ENCODE measurements at places on chromosomes 11 and 22. TPM values are rescaled to one million over a fixed set of nuclear protein-coding genes. Genes with fewer than 3 reads are reported as not detected.

The SLC22A6 gene
- not detected for total RNA-seq

The MEI1 gene
- 60.9 TPM for total RNA-seq

The TAGLN gene
- 8.7 TPM for total RNA-seq

The FADD gene
- total RNA-seq = 8.6 TPM

The OR56A4 gene
- total RNA-seq = 0.10 TPM

The OR8H2 gene
- not detected for total RNA-seq

The MAJIN gene
- total RNA-seq = not detected

The SCARF2 gene
- total RNA-seq = 3.6 TPM

The POU2F3 gene
- total RNA-seq = not detected

The CRELD2 gene
- 36.7 TPM for total RNA-seq

DNA sequence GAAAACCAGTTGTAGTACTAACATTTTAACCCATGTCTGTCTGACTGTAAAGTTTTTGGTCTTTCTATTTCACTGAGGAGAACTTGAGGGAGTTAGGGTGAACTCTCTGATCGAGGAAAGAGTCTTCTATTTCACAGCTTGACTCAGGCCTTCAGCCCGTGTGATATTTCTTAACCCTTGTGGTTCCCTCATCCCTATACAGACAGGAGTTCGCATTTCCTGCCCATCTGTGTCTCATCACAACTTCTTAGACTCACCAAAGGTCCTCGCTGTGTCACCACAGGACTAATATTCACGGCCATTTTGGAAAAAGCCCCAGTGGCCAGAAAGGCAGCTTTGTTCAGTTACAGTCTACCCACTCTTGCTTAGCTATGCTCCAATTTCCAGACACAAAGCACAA is 172.8 kb downstream of the FAM181B start:
- H3K4me3 ChIP-seq = no peak overlapping the region
- no peak overlapping the region for H3K27ac ChIP-seq
- H3K27me3 ChIP-seq = no peaks in the 10 kb centered on the region
- no peaks in the 10 kb centered on the region for H3K4me1 ChIP-seq

DNA sequence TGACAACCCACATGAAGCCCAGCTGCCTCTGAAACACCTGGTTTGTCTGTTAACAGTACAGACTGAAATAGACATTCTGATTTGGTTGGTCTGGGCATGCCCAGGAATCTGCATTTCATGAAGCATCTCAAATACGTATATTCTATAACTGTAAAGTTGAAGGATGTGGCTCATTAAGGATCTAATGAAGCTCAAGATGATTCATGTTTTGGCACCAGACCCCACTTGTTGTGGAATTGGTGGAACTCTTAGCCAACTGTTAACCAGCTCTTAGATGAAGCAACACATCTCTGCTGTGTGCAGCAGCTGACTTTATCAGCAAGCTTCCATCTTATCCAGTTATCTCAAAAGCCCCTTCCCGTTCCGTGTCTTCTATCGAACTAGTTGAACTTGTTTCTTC is 232.2 kb downstream of the INSC start:
- peaks cover 12% of the 10 kb centered on the region for H3K27me3 ChIP-seq
- H3K4me3 ChIP-seq = no peak overlapping the region
- no peaks in the 10 kb centered on the region for H3K4me1 ChIP-seq
- H3K36me3 ChIP-seq = no peaks in the 10 kb centered on the region

DNA sequence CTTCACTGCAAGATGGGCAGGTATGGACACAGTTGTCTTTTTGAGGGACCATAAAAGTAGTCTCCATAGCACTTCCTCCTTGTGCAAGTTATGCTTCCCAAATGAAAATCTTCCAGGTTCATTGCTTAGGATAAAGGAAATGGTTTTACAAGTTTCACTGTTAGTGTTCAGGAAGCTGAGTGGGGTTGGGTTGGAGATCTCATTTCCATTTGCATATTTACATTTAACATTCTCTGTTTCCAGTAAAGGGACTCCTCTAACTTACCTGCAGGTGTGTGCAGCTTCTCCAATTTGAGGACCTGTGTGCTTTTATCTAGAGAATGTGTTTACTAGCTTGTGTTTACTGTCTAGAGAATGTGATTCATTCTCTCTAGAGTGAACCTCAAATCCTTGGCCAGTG is 141.3 kb upstream of the POU2AF2 start:
- H3K4me3 ChIP-seq = no peak overlapping the region
- H3K4me1 ChIP-seq = no peaks in the 10 kb centered on the region
- DNase-seq = no peak
- peaks cover 38% of the 10 kb centered on the region for H3K27me3 ChIP-seq
- no peak overlapping the region for H3K27ac ChIP-seq
- H3K36me3 ChIP-seq = no peaks in the 10 kb centered on the region

- H3K27me3 ChIP-seq = peaks cover 24% of the 10 kb centered on the region
- peaks cover 9% of the 10 kb centered on the region for H3K36me3 ChIP-seq
- no peak overlapping the region for H3K4me3 ChIP-seq
- H3K27ac ChIP-seq = no peak overlapping the region
- DNase-seq = no peak
- peaks cover 24% of the 10 kb centered on the region for H3K4me1 ChIP-seq
Measured at GRCh38 chr22:40042312-40042711, 47.6 kb downstream of the FAM83F start.

DNA sequence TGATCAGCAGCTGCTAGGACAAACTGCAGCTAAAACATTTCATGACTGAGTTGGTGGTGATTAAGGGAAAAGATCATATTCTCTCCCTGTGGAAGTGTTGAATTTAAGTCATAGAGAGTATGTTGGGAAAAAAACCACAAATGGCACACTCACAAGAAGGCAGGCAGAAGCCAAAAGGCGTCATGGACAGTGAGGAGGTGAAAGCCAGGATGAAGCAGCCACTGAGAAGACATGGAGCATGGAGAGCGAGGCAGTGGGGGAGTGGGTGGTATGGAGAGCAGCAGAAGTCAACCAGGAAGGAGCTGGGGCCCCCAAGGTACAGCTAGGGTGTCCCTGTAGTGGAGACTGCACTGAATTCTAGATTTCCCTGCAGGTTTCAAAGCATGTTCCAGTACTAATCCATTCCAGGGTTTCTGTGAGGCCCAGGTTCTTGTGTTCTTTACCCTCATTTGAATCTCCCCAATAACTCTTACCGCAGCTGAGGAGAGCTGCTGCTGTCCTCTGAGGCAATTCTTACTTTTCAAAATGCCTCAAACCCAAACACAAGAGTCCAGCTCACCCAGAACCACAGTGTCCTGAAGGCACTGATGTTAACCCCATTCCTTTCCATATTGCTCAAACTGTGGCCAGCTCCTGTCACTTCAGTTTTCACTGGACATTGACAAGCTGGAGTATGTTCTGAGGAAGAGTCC is 191.8 kb upstream of the E2F8 start:
- H3K36me3 ChIP-seq = no peaks in the 10 kb centered on the region
- no peak overlapping the region for H3K4me3 ChIP-seq
- peaks cover 63% of the 10 kb centered on the region for H3K27me3 ChIP-seq
- no peaks in the 10 kb centered on the region for H3K4me1 ChIP-seq

DNA sequence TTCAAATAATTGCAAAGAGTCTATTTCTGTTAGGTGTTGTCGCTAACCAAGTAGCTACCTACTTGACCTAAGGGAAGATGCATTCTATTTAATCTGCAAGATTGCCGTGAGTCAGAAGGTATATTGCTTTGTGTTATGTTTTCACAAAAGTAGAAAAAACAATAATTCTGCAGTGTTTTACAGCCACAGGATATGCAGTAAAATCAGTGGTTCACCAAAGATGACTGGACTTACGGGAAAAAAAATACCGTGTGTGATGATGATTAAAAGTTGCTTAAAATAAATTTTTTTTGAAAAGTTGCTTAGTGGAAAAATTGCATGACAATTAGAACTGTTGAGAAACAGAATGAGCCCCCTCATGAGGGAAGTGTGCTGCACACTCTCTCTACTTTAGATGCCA is 209.1 kb downstream of the DDX10 start:
- H3K4me1 ChIP-seq = no peaks in the 10 kb centered on the region
- no peak overlapping the region for H3K4me3 ChIP-seq
- DNase-seq = no peak
- H3K27ac ChIP-seq = no peak overlapping the region

GRCh38 chr11:127369356-127369755 is 368.8 kb upstream of the KIRREL3 start:
- H3K27ac ChIP-seq = no peak overlapping the region
- H3K4me1 ChIP-seq = no peaks in the 10 kb centered on the region
- DNase-seq = no peak

- H3K36me3 ChIP-seq = peaks cover 10% of the 10 kb centered on the region
- H3K4me3 ChIP-seq = peak overlapping the region; percentile 33
- DNase-seq = no peak
Measured at GRCh38 chr22:50447576-50448551, 27.0 kb downstream of the SBF1 start.

DNA sequence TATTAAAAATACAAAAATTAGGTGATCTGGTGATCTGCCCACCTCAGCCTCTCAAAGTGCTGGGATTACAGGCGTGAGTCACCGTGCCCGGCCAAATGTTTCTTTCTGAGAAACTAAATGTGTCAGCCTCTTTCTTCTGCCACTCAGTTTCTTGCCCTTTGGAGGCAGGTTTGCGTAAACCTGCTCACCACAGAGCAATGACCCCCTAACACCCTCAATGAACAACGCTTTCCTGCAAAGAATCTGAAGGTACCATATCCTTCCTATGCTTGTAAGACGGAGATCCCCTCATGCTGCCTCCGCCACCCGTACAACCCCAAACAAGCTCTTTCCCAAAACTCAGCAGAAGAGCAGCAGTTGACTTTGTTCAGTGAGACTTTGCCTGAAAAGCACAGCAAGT is 38.7 kb upstream of the TTLL12 start:
- no peak for DNase-seq
- peaks cover 5% of the 10 kb centered on the region for H3K27me3 ChIP-seq
- no peaks in the 10 kb centered on the region for H3K4me1 ChIP-seq

DNA sequence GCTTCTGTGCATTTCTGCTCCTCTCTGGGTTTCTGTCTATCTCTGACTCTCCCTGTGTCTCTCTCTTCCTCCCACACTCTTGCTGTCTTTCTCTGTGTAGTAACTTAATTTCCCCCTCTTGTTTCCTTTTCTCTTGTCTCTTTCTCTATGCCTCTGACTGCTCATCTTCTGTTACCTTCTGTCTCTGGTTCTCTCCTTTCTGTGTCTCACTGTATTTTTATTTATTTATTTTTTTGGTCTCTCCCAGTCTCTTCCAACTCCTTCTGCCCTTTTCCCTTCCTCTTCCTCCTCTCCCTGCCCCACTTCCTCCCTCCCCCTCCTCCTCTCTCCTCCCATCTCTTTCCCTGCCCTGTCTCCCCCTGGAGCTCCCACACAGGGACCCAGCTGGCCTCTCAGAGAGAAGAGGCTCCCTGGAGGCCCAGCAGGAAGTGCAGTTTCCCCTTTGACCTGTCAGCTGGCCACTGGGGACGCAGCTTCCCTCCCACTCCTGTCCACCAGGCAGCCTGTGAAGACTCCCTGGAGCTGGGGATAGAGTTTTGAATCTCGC is 38.3 kb upstream of the MYH9 start:
- DNase-seq = no peak
- H3K27ac ChIP-seq = no peak overlapping the region
- no peaks in the 10 kb centered on the region for H3K27me3 ChIP-seq

DNA sequence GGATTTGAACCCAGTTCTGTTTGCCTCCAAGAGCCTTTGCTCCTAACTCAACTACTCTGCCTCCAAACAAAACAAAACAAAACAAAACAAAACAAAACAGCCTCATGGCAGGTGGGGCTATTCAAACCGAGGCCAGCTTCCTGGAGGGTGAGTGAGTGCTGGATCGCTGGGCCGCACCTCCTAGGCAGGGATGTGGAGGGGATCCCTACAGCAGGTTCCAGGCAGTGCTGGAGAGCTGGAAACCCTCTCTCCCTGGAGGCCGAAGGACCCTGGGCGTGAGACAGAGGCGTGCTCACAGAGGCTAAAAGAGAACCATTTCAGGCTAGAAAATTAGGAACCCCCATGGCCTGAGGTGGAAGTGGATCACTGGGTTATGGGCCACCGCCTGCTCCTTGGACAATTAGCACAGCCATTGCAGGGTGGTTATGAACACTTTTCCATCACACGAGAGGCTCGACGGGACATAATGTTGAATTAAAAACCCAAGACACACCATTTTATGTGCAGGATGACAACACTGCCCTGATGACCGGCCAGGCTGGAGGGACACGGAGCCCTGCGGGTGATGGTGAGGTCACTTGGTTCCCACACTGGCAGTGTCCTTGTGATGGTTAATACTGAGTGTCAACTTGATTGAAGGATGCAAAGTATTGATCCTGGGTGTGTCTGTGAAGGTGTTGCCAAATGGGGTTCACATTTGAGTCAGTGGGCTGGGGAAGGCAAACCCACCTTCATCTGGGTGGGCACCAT is 35.2 kb downstream of the SHISAL1 start:
- peaks cover 34% of the 10 kb centered on the region for H3K27me3 ChIP-seq
- no peak overlapping the region for H3K27ac ChIP-seq
- H3K4me1 ChIP-seq = no peaks in the 10 kb centered on the region
- H3K36me3 ChIP-seq = peaks cover 5% of the 10 kb centered on the region
- no peak overlapping the region for H3K4me3 ChIP-seq

DNA sequence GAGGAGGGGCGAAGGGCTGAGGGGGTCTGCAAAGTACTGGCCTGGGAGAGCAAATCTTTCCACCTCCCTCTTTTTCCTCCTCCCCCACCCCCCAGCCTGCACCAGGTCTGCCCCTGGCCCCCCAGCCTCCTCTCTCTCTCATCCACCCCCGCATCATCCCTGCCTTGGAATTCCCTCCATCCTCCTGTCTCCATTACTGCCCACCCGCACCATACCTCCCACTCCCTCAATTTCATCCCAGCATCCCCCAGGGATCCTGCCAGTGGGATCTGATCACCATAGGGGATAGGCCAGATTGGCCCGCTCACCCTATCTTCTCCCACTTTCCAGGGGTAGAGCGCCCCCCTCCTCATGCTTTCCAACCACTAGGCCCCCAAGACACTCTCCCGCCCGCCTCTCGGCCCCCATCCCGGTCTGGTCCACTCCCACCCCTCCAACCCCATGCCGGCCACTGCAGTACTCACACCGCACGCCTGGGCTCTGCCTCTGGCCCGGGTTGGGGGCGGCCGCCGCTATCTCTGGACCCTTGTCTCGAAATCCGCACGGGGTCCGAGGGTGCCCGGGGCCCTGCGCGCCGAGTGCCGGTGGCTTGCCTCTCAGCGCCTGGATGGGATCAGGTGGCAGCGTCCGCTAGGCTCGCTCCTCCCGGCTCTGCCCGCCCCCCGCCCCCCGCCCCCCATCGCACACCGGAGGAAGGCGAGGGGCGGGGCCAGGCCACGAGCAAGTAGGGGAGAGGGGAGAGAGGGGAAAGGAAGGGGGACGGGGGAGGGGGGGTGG is at the start of gene GAL3ST3:
TSS of gene GAL3ST3 (minus strand) at position 615 of the 777 bp plus-strand sequence. CDS start 3,746 bp downstream, outside the sequence.
- peaks cover 21% of the 10 kb centered on the region for H3K4me1 ChIP-seq
- no peak within 1 kb of the TSS for H3K27ac ChIP-seq
- DNase-seq = no peak
- H3K4me3 ChIP-seq = peak within 1 kb of the TSS; percentile 28
- H3K27me3 ChIP-seq = no peaks in the 10 kb centered on the region

GRCh38 chr11:73177380-73177777 is 35.3 kb upstream of the FCHSD2 start:
- peaks cover 11% of the 10 kb centered on the region for H3K4me1 ChIP-seq
- H3K4me3 ChIP-seq = no peak overlapping the region
- peaks cover 10% of the 10 kb centered on the region for H3K27me3 ChIP-seq
- H3K36me3 ChIP-seq = no peaks in the 10 kb centered on the region
- DNase-seq = no peak

GRCh38 chr11:96074551-96075310 is 150.8 kb upstream of the MTMR2 start:
- H3K4me1 ChIP-seq = peaks cover 24% of the 10 kb centered on the region
- peak overlapping the region; percentile 83 for H3K27ac ChIP-seq
- peak overlapping the region; percentile 36 for H3K4me3 ChIP-seq
- H3K27me3 ChIP-seq = no peaks in the 10 kb centered on the region
